ENCODE measurements at places on chromosomes 4 and X.

DNA sequence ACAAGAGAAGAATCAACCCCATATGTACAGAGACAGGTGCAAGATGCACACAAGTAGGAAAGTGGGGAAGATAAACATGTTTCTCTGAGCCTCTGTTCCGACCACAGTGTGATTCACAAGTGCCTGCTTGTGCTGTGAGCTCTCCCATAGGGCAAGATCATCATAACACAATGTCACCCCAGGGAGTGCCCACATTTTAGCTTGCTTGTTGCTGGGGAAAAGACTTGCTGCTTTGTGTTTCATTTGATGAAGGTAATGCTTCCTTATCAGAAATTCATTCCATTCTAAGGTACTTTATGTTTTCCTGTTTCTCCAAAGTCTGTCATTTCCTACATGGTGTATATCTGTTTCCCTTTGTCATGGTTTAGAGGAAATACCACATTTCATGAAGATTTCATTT, 304.5 kb upstream of the DIPK2B start:
- DNase-seq = no peak

DNA sequence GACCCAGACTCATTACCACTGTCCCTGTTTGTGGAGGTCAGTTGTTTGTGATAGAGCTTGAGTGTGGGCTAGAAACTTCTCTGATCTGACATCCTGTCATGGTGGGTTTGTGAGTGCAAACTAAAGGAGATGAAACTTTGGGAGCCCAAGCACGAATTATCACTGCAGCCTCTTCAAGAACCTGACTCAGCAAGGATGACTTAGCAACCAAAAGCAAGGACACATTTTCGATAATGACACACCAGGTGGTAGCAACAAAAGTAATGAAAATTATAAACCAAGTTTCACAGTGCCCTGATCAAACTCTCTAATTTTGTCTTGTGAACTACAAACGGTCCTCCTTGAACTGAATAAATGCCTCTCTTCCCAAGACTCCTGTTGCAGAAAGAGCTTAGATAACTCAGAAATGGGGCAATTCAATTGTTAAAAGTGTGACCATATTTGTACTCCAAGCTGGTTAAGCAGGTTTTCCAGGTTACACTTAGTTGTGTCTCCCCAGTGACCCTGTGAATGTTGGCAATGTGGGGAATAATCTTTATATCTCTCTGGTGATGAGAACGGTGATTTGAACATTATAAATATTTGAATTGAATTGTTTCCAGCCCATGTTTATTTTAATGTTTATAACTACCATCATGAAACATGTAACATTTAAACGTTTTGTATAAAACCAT, 52.6 kb upstream of the ATP8A1 start:
- no peak for DNase-seq

DNA sequence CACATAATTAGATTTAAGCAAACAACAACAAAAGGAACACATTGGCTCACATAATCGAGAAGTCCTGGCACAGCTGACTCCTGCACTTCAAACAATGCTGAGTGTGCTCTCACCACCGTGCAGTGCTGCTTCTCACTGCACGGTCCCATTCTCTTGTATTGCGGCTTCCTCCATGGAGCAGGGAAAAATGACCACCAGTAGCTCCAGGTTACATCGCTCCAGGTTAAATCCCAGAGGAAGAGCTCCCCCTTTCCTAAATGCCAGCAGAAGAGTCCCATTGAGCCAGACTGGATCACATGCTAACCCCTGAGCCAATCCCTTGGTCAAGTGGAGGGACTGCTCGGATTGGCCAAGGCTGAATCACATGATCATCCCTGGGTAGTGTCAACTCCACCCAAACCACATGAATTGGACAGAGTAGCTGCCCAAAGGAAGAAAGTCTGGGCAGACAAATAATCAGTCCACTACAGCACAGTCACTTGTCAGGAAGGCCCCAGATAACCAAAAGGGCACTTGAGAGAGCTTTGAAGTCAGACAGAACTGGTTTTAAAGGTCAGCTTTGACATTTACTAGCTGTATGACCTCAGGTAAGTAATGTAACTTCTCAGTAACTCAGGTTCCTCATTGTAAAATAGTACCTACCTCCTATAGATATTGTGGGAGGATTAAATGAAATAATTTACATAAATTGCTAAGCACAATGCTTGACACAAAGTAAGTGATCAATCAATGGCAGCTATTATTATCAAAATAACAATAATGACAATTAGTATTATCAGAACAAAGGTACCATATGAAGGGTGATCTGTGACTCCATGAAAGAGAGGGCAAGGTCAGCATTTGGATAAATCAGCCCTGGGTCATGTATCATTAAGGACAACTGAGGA, 14.3 kb downstream of the TEC start:
- DNase-seq = no peak

GRCh38 chr4:87975466-87975865, at the start of gene SPP1:
SPP1 (plus strand) TSS chr4:87975714; CDS start chr4:87976896, 1,182 bp downstream.
- no peak for DNase-seq

DNA sequence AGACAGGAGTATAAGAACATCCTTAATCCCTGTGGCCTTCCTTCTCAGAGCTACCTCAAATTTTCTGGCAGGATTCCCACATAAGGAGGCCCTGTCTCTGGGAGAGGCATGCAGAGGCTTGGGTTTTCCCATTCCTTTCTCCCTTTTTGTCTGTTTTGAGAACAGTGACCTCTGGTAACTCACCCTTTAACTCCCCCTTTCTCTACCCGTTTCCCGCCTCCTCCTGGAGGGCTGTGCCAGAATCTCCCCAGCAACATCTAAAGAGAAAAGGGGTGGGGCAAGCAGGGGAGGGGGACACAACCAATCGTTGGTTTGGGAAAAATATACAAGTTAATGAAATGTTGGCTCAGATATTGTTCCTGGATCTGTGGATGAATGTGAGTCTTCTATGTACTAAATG, 303.7 kb upstream of the IRS4 start:
- no peak for DNase-seq

DNA sequence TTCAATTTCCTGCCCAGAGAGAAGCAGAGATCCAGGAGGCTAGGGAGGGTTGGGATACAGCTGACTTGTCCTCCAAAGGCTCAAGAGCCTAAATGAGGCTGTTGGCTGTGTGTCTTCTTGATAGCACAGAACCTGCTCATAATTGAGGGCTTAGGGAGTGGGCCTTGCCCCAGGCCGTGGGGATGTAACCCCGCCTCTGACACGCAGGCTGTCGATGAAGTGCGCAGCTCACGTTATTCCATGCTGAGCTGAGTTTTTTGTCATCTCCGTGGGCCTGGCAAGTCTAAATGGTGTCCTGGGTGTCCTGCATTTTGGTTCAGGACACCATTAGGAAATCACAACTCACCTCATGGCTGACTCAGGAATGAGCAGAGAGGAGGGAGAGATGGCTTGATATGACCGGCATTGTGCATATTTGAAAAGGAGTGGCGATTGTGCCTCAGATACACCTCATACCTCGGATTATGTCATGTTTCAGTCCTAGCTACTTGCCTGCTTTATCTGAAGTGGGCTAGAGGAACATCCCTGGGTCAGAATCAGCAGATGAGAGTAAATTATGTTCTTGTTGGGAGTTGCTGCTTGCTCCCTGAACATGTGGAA, 43.7 kb downstream of the FHDC1 start:
- no peak for DNase-seq

DNA sequence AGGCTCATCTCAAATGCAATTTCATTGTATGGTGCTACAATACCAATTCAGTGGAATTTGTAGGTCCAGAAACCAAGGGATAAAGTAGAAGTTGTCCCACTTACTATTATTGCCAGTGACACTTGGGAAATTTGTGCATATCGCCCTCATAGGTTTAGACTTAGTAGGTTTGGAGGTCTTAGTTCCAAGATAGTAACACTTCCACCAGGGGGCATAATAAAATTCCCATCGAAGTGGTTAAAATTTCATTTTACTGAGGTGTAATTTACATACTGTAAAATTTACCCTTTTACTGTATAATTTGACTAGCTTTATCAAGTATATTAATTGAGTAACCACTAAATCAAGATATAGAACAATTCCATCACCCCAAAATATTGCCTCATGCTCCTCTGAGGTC, 174.6 kb downstream of the INPP4B start:
- no peak for DNase-seq

DNA sequence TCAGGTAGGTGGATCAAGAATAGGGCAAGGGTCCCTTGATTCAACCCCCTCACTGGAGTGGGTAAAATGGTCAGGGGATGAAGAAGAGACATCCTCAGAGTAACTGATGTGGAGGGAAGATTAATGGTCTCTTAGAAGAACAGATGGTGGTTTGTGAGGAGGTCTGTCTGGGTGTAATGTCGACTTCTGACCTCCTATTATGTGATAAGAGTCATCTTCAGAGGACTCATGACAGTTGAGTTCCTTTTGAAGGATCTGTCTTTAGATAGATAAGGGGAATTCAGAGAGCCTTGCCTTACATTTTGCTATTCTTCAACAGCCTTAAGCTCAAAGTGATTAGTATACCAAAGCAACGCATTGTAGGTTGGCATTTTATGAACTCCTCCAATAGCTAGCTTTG, 27.1 kb upstream of the MAGEA8 start:
- DNase-seq = no peak

GRCh38 chr4:161254375-161254774, 909.4 kb downstream of the FSTL5 start:
- DNase-seq = no peak

- DNase-seq = no peak
These were observed 205.9 kb upstream of the FAM47A start for GRCh38 chrX:34338046-34338445.

DNA sequence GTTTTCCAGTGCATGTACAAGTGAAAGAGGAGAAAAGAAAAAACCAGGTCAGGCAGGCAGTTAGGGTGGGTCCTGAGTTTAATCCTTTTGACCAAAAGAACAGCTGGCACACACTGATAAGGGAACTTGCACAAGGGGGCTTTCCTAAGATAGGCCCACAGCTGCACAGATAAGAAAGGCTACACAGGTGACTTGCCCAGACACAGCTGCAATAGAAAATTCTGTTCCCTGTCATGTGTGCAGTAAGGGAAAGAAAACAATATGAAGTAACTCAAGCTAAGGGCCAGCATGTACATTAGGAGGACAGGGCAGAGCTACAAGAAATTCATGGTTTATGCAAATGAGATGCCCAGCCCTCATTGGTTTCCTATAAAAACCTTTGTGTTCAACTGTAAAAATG, 32.9 kb downstream of the LUZP4 start:
- DNase-seq = no peak

- no peak for DNase-seq
These were observed 40.4 kb downstream of the GAK start for GRCh38 chr4:891747-892146.

GRCh38 chr4:176758731-176759130, 34.0 kb downstream of the VEGFC start:
- no peak for DNase-seq

DNA sequence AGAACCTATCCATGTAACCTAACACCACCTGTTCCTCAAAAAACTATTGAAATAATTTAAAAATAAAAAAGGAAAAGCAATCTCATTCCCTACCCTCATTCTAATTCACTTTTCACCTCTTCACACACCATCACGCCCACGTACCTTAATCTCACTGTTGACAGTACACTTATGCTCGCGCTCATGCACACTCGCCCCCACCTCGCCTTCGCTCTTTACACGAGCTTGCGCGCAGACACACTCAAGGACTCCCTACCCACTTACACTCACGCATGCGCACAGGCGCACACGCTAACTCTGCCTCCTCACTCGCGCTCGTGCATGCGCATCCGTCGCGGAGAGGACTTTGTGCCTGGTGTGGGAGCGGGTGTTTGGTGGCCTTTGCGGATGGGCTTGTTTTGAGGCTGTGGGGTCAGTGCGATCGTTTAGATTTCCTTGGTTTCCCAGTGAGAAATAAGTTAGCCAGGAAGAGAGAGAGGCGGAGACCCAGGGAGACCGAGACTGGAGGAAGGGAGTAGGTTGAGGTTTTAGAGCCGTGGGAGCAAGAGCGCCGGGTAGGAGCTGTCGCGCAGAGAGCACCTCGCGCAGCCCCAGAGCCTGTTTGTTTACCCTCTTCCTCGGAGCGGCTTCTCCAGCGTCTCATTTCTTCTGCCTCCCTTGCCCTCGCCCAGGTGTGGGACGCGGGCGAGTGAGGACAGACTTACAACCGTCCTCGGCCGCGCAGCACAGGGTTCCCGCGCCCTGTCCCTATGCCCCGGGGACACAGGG, 8.1 kb upstream of the GSX2 start:
- peak; percentile 81 for DNase-seq

Measured in stimulated activated effector memory CD8-positive, alpha-beta T cell treated with anti-CD3 and anti-CD28 coated beads, Interleukin-12 subunit alpha, Interleukin-12 subunit beta, amount 100 ng/mL, for 72 hours (primary cell).